Stimulated activated CD4-positive, alpha-beta T cell treated with anti-CD3 and anti-CD28 coated beads, Interleukin-15, amount 100 ng/mL, for 1 hour (primary cell): ENCODE measurements at places on chromosomes 5 and 9.
A peak's percentile ranks its signal among the peaks of the same experiment; 100 is the strongest.

GRCh38 chr5:43729846-43730478 lies 127.0 kb downstream of the NNT start:
- DNase-seq = no peak

DNA sequence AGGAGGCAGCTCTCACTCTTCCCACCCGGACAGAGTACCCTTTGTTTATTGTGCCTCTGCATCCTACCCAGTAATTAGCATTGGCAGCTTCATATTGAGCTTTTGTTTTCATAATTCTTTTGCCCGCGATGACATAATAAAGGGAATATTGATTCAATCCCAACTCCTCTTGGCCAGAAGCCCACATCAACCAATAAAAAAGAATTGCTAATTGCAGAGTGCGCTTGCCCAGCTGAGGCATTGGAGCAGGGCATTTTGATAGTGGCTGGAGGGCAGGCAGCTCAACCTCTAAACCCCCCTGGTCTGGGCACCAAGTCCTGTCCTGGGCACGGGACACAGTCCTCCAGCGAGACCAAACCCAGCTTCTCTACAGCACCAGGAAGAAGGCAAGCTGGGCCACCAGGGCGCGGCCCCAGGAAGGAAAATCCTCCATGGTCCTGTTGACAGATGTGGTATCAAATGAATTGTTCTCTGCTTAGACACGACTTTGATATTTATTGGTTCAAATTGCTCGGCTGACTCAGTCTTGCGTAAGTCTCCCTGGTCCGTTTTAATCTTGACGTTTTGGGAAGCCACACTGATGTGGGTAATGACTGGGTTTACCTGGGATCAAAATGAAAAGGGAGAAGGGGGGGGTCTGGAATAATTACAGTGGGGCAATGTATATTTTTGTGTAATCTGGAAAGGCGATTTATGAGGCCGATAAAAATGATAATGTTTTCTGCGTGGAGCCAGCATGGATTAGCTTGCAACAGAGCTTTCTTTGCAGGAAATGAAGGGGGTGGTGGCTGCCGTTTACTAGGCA lies 220.7 kb upstream of the MSX2 start:
- DNase-seq = no peak

- DNase-seq = no peak
These were observed 6.0 kb downstream of the PTGS1 start for GRCh38 chr9:122376796-122377195.

GRCh38 chr5:173736374-173736773 lies 119.9 kb upstream of the BOD1 start:
- DNase-seq = no peak

GRCh38 chr5:108216890-108217289 lies 165.0 kb downstream of the FBXL17 start:
- DNase-seq = no peak

GRCh38 chr5:170486371-170486770 lies 17.4 kb upstream of the KCNIP1 start:
- no peak for DNase-seq

- no peak for DNase-seq
These were observed 617 bp downstream of the PPP6C start for GRCh38 chr9:125189011-125189360.

DNA sequence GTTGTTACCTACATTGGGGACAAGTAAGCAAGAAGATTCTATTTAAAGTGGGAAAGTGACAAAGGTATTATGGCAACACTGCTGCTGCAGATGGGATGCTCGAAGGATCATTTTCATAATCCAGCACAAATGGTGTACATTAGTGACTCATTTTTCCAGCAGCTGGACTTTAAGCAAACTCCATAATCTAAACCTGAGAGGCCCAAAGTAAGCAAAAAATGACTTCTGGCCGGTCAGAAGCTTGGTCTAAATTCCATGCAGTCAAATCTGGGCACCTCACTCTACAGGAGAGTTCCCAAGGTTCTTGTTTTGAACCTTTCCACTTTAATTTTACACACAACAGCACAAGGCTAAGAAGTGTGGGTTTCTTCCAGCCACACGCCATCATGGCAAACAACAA lies 43.6 kb upstream of the TRAF1 start:
- DNase-seq = no peak

DNA sequence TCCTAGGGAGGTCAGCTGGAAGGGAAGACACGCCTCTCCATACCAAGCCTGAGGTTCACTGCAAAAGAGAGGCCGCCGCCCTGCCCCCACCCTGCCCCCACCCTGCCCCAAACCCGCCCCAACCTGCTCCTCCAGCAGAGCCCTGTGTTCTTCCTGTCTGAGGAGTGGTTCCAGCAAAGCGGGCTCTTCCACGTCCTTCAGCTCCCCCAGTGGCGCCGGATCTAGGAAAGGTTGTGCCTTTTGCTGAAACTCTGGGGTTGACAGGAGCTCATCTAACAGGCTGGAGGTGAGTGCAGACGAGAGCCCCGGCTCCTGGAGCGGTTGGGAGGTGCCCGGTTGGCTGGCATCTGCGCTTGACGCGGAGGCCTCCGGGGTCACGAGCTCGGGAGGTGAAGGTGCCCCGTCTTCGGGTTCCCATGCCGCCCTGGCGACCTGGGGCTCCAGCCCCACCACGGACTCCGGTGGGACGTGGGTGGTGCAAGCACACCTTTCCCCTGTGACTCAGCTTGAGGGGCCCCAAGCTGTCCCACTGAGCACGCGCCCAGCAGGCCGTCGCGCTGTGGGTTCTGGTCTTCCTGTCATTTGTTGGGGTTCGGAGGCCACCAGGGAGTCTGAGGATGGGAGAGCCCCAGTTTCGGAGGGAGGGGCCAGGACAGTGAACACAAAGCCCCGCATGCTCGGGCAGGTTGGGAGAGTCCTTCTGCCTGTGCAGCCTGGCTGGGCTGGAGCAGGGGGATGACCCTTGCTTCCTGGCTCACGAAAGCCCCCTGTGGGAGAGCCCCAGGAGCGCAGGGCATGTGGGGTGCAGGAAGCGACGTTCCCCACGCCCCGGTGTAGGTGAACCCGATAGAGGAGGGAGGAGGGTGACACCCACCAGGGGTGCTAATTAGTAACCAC lies 1467.1 kb downstream of the FOXD4L5 start:
- DNase-seq = peak; percentile 22
